ENCODE measurements at places on chromosomes 12 and 14. TPM values are rescaled to one million over a fixed set of nuclear protein-coding genes. Genes with fewer than 3 reads are reported as not detected.

- peak; percentile 71 for ATAC-seq
These were observed 10.5 kb upstream of the ZDHHC22 start for GRCh38 chr14:77151918-77152588.

- ATAC-seq, result no peak
These were observed 24.3 kb downstream of the GEMIN2 start for GRCh38 chr14:39138440-39138839.

DNA sequence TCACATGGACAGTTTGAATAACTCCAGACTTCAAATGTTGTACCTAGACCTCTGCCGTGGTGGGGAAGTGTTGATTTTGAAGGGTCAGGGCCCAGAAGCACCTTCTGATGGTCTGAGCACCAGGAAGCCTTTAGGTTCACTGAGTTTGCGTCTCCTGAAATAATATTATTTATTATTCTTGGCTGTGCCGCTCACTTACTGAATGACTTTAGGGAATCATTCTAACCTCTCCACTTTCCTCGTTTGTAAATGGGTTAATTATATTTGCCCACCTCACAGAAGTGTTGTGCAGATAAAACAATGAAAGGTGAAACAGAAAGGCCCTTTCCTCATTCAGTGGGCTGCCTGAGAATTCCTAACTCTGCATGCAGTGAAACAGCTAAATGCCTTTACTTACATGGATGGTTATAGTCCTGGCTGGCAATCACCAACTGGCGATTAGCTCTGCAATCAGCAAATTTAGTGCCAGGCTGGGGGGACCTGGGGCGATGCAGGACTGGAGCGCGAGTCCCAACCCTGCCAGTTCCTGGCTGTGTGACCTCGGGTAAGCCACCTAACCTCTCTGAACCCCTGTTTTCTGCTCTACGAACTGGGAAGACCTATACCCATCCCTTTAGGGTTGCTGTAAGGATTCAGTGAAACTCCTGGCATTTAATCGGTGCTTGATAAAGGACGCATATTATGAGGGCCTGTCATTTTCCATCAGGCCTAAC, 57.5 kb downstream of the MAP1LC3B2 start:
- peak; percentile 36 for ATAC-seq

DNA sequence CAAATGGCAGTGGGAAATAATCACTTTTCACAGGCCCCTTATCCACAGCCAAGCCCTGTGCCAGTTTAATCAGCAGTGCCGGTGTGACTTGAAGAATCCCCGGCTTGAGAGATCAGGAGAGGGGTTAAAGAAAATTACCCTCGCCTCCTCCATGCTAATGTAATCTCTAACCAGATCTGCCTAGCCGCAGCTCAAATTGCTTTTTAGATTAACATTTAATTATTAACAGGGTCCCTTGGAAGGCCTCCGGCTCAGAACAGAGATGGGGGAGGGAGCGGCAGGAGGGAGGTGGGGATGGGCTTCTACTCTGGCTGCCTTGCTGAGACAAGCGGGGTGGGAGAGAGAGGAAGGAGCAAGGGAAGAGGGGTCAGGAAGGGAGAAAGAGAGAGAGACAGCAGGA, 24.0 kb downstream of the FAM222A start:
- ATAC-seq, result no peak

GRCh38 chr14:101808020-101808641, 46.6 kb downstream of the PPP2R5C start:
- no peak for ATAC-seq

Gene PTPRR
- total RNA-seq, result not detected

All from esophagus mucosa (tissue), 1 donor.